CD4-positive, alpha-beta T cell treated with Interleukin-4 for 1 hour (primary cell): ENCODE measurements at places on chromosomes 3 and 15.

DNA sequence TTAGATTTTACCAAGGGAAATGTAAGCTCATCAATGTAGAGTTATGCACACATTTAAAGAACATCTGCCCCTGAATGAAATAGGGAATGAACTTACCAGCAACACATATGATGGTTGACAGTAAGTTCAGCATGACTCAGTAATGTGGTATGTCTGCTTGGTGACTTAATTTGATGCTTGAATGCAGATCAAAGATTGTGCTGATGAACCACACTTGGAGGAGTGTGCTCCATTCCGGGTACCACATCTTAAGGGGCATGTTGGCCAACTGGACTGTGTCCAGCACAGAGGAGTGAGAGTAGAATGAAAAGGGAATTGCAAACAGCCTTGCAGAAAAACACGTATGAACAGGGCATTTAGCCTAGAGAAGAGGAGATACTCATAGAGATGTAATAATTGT, 171.0 kb upstream of the RARB start:
- DNase-seq, result no peak

- no peak for DNase-seq
Observed at GRCh38 chr15:51401051-51401780, 59.8 kb downstream of the GLDN start.

GRCh38 chr3:58585005-58585786, 8.0 kb upstream of the FAM107A start:
- DNase-seq, result peak; percentile 51

DNA sequence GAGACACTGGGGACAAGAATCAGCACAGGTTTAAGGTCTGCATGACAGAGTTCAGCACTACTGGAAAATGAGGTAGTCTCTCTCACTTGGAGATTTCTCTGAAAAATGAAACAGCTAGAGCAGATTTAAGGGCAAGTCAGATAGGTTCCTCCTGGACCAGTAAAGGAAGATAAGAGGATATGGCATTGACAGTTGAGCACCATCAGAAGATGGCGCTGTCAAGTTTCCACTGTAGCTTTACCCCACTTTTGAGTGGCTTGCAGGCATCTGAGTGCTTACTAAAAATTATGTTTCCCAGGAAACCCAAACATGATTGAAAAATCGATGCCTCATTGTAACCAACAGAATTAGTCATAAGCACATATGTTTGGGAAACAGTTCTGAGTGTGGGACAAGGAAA, 407.2 kb upstream of the UBE2E2 start:
- no peak for DNase-seq

DNA sequence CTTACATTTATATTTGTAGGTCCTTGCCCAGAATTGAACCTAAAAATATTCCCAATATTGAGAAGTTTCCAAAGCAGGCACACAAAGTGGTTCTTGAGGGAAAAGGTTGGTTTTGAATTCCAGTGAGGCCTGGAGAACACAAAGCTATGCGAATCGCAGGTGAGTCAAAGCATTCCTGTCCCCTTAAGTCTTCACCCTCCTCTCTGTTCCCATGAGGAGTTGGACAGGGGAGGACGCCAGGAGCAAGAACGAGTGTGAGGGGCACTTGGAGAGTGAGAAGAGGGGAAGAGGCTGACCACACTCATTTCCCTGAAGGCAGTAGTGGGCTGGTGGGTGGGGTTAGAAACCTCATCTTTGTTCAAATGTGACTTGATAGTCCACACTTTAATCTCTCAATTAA, 185.8 kb upstream of the EOMES start:
- DNase-seq, result no peak

GRCh38 chr15:90367576-90367975, 15.5 kb downstream of the ZNF774 start:
- DNase-seq, result no peak

DNA sequence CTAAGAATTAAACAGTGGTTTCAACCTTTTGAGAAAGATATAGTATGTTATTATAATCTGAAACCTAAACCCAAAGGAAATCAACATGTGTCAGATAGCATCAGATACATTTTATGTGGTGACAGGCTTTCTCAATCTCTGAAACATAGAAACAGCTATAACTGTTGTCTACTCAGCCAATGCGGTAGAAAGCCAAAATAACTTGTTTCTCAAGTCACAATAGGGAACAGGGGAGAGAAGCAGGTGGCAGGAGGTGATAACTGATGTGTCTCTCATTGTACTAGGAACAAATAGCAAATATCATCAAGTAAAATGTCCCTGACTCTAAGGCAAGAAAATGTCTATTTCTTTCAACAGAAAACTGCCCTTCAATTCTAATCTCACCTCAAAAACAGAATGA, 38.6 kb downstream of the DENND6A start:
- no peak for DNase-seq

- DNase-seq, result no peak
Observed at GRCh38 chr3:188184649-188185048, 30.7 kb downstream of the LPP start.

DNA sequence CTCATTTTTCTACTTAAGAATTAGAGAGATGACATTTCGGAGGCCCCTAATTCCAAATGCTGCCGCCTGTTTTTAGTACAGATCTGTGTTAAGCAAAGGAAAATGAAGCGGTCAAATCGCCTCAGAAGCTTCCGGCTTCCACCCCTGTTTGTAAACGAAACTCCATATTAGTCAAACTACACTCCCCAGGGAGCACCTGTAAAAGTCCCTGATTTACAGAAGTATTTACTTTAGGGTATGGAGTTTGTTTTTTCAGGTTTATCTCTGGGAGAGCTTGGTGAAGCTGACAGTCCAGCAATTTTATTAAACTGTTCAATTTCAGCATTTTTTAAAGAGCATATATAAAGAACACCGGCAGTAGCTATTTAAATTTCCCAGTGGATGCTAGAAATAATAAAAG, 319.8 kb downstream of the FHIT start:
- no peak for DNase-seq

- no peak for DNase-seq
Observed at GRCh38 chr3:89558711-89559110, 451.3 kb downstream of the EPHA3 start.

DNA sequence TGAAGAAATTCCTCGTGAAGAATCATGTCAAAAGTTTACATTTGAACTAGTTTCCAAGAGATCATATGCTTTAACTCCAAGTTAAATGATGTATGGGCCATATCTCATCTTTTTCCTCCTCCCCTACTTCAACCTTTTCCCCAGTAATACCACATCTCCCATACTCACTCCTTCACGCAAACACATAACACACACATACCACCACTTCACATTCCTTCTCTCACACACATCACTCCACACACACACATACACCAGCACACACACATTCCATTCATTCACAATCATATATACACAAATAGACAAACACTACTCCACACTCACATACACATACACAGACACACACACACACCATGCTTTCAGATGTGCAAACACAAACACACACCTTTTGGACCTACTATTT, 769.0 kb upstream of the NR2F2 start:
- no peak for DNase-seq

GRCh38 chr3:121759541-121760202, 10.1 kb upstream of the GOLGB1 start:
- no peak for DNase-seq

- no peak for DNase-seq
Observed at GRCh38 chr3:172189987-172190603, 150.7 kb downstream of the FNDC3B start.

- no peak for DNase-seq
Observed at GRCh38 chr3:148950806-148951205, 40.5 kb upstream of the GYG1 start.
